Activated T-helper 2 cell treated with anti-CD3 and anti-CD28 coated beads, Interferon-gamma antibody, Interleukin-2, Interleukin-4, amounts not matched to agents 10 μg/mL and 5 μg/mL and 100 μg/mL, durations not matched to agents 14 hours and 24 hours and 36 hours (primary cell): ENCODE measurements at places on chromosomes 1 and 21. TPM values are rescaled to one million over a fixed set of nuclear protein-coding genes. Genes with fewer than 3 reads are reported as not detected.

DNA sequence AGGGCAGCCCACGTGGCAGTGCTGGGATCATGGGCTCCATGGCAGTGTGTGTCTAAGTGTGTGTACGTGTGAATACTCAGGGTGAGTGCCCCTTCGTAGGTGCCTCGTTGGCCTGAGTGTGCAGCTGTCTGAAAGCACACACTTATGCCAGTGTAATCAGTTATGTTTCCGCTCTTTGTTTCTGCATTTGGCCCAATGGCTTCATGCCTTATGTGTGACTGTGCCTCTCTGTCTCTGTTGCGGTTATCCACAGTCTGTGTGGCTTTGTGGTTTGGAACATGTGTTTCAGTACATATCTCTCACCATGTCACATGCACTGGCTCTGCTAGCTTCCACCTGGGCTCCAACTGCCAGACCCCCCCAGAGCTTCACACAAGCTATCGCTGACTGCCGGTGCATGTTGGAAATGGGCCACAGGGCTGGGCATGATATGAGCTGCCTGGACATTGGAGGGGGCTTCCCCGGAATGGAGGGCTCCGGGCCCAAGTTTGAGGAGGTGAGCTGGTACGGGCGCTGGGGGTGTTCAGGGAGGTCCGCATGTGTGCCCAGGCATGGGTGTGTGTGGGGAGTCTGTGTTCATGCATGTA, 70.3 kb upstream of the TINAGL1 start:
- peak; percentile 47 for DNase-seq

- no peak for DNase-seq
These were observed 38.2 kb downstream of the ITPKB start for GRCh38 chr1:226700861-226701260.

GRCh38 chr1:15027515-15027986, 126.0 kb upstream of the TMEM51 start:
- no peak for DNase-seq

DNA sequence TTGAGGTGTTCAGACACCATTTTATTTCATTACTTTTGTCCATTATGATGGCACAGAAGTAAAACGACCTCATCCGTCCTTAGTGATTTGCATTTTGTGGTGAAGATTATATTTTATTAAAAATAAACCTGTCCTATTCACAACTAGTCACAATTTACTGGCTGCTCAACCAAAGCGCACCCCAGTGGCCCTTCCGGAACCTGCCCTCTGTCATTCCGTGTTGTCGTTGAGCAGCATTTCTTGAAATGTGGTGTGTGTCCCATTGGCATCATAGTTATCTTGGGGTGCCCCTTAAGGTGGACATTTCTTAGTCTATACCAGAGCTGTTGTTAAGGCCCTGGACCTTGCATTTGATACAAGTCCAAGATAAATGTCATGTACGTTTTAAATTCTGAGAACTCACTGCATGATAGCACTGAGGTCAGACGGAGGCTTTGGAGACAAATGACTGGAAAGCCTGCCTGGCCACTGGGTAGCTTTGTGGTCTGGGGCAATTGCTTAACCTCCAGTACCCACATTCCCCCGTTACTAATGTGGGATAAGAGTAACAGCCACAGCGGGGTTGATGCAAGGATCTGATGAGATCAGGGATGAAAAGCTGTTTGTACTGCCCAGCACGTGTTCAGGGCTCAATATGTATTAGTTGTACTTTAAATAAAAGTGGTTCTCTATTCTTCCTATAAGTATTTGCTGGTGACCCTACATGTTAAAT, 36.2 kb downstream of the BACH1 start:
- no peak for DNase-seq

GRCh38 chr1:78304761-78305160, 186.0 kb upstream of the PTGFR start:
- DNase-seq, result no peak

- DNase-seq, result no peak
These were observed 63.4 kb upstream of the TARBP1 start for GRCh38 chr1:234542211-234542850.

DNA sequence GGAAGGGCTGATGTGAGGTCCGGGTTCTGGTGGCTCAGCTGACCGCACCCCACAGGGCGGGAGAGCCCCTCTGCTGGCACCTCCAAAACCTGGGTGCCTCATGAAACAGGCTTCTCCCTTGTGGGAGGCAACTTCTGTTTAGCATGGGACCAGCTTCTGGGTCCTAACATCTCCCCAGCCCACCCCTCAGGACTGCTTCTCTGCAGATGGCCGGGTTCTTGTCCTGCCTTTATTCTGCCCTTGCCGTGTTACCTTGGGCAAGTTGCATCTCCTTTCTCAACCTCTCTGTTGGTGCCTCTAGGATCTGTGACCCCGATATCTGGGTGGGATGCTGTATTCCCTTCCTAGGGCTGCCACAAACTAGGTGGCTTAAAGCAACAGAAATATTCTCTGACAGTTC, 15.0 kb upstream of the TTC22 start:
- DNase-seq, result no peak

Gene NTNG1
- total RNA-seq, result not detected in 2 replicates

Gene HMCN1
- 0.18 and 0.28 TPM in 2 replicates for total RNA-seq

Gene LRRIQ3
- 0.46 and 0.55 TPM in 2 replicates for total RNA-seq

Gene FAM3B
- not detected in 2 replicates for total RNA-seq

Gene GABRD
- not detected in 2 replicates for total RNA-seq
